ENCODE measurements at places on chromosomes 1 and 21.

DNA sequence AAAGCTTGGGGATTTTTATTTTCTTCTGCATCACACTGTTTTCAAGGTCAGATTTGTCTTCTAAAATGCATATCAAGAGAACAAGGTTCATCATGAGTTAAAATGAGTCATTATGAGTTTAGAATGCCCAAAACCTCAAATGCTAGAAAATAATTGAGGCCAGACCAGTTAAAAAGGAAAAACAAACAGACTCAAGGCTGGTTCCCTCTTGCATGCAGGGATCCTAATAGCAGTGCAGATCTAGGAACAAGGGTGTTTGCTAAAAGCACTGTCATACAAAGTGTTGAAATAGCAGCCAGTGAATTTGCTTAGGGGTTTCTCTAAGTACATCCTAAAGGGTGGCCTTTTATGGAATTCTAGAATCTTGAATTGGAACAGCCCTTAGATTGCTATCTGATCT lies 15.3 kb downstream of the BEND5 start:
- no peak for DNase-seq

DNA sequence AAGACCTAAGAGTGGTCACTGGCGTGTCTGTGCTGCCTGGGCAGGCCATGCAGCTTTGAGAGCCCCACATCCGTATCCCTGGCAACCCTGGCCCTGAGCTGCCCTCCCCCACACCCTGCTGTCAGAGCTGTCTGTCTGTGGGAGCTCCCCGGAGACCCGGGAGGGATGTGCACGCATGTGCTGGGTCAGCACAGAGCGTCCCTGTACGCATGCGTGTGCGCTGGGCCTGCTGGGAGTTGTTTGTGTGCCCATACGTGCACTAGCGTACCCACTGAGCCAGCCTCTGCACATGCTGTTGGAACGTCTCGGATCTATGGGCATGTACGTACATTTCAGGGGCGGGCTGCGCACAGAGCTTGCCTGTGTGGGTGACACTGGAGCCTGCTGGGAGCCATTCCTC lies 89.3 kb downstream of the EPHB2 start:
- no peak for DNase-seq

- no peak for DNase-seq
Observed at GRCh38 chr21:25822981-25823380, 88.2 kb downstream of the GABPA start.

DNA sequence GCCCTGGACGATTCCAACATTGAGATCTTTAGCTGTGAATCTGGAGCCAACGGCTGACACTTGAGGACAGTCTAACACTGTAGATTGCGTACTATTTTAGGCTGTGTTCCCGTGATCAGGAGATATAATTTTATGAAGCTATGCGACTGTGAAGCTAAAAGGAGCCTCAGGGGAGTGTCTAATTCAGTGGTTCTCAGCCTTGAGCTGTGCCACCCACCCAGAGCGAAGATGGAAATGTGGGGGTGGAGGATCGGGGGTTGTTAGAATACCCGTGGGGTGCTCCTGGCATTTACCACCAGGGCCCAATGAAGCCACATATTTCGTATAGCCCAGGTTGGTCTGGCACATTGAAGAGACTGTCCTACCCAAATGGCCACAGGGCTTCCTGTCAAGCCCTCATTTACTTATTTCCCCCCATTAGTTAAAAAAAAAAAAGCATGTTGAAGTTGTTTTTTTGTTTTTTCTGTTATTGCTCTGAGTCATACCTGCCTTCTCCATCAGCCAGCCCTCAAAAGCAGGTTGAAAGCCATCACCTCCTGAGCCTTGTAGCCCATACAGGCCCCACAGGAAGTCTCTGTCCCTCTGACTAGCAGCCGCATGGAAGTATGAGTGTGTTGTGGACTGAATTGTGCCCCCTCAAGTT lies 141.7 kb downstream of the GALNT2 start:
- no peak for DNase-seq

DNA sequence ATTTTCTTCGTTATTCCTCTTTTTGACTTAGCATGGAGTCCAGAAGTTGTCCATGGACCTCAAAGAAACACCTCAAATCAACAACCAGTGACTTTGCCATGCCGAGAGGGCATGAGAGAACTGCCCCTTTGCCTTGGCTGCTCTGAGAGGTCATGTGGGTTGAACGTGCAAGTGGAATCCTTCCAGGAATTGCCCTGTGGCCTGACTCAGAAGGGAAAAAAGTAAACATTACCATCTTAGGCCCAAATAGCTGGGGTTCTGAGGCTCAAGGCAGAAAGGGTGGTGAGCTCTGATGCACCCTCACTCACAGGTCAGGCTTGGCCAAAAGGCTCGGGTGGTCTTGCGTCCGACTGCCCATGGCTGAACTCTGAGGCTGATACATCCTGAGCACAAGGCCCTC lies 15.1 kb downstream of the STUM start:
- no peak for DNase-seq

DNA sequence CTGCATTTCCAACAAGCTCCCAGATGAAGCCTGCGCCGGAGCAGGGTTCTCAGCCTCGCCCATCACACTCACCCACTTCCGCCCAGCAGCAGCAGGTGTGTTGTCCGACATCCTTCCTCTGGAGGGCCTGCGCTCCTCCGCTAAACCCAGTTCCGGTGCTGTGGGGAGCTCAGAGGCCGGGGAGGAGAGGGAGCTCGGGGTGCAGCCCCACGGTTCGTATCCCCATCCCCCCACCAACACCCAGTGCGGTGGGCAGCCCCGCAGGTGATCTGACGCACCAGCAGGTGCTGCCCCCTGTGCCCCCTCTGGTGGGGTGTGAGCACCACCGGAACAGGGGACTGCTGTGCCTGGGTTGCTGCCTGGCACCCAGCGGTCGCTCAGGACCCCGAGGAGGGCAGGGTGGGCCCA lies 3.4 kb upstream of the PEX10 start:
- DNase-seq: no peak

DNA sequence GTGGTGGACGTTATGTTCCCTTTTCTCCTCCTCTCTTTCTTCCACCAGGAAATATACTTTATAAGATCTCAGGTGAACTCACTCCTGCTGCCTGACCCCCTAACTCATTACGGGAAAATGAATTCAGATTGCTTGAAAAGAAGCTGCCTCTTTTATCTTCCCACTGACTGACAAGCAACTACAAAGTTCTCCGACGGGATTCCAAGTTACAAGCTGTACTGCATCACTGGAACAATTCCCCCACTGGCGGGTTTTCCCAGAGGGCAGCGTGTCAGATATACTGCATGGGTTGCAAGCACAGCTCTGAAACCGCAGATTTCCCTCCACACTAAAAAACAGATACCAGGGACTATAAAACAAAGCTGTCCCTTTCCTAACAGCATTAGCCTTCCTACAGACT lies 390.6 kb downstream of the KCTD3 start:
- no peak for DNase-seq
